ENCODE measurements at places on chromosomes 12 and 14.

DNA sequence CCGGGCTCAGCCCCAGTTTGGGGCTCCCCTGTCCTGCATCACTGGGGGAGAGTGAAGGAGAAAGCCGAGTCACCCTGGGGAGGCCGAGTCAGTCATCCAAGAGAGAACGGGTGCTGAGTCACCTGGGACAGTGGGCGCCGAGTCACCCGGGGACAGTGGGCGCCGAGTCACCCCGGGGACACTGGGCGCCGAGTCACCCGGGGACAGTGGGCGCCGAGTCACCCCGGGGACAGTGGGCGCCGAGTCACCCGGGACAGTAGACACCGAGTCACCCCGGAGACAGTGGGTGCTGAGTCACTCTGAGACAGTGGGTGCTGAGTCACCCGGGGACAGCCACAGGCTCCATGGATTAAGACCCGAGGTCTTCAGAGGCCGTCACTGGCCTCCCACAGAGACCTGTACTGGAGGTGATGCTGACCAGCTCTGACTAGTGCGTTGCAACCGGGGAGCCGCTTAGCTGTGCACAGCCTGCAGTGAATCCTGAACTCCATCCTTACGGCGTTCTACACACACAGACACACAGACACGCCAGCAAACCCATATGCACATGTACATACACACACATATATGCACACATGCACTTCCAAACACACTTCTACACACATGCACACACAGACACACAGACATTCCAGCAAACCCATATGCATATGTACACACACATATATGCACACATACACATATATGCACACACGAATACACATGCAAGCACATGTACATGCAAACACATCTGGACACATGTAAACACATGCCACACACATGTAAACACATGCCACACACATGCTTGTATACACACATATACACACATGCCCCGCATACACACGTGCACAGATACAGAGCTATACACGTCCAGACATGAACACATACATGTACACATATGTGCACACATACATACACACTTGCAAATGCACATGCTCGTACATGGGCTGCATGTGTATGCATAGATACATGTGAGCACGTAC is 64.9 kb upstream of the GALNT9 start:
- peak; percentile 89 for ATAC-seq

DNA sequence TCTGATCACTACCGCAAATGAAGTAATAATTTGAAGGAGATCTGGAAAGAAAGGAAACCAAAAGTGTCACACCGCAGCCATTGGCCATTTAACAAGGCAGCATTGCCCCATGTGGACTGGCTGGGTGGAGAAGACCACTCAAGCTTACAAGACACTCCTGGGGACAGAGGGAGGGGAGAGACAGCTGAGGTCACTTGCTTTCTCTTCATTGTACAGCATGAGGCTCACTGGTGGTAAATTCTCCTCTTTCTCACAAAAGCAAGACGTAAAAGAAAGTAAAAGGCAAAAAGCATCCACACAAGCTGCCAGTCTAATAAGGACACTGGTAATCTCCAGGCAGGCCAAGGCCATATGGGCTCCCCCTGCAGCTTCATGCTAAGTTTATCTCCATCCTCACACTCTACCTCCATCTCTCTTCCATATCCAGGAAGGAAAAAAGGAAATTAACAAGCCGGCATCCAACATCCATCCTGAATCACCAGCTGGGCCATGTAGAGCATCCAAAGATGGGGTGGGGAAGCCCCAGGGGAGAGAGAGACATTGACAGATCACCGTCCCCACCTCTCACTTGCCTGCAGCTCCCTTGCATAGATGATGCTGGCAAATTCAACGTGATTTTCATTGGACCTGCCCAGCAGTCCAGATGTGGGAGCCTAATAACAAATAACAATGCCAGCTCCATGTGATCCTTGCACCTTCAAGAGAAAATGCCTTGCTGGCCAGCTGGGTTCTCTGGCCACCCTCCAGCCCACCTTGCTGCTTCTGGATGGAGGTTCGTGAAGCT is 100.6 kb downstream of the DPF3 start:
- no peak for ATAC-seq

GRCh38 chr12:40502322-40502721 is 189.9 kb upstream of the CNTN1 start:
- no peak for ATAC-seq

DNA sequence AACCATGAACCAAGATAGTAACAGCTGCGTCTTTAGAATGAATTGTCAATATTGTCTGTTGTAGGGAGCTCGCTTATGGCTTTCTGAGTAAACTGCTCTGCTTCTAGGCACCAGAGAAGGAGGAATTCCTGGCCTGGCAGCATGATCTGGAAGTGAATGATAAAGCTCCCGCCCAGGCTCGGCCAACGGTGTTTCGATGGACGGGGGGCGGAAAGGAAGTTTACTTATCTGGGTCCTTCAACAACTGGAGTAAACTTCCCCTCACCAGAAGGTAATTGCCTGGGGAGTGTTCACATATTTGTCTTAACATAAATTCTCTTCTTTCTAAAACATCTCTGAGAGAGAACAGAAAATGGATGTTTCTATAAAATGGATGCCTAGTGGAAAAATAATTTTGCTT is 4.3 kb downstream of the PRKAB1 start:
- no peak for ATAC-seq

DNA sequence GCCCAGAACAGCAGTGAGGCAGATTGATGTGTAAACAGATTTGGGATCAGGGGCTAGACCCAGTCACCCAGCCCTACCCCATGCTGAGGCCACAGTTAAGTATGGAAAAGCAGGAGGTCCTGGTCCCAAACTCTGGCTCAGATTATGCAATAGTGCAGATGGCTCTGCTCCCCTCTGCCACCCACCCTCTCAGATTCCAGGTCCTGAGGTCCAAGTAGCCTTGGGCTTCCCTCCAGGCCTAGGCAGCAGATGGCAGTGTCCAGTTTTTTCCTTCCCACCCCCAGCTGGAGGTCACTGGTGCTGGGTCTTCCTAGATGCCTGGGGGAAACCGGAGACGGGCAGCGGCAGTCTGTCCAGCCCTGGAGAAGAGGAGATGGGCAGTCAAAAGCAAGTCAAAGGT is 2.8 kb upstream of the DHH start:
- no peak for ATAC-seq

DNA sequence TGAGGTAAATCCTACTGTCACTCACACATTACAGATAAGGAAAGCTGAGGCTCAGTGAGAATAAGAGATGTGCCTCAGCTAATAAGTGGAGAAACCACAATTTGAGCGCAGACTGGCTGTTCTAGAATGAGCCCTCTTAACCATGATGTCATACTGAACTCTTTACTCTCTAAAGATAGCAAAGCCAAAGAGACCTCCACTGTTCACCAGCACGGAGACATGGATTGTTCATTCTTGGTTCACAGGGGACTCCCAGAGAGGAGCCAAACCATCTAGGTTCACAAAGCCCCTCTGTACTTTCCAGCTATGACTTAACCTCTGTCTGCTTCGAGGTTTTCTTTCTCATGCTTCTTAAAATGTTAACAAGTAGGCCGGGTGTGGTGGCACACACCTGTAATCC is 32.7 kb upstream of the YARS2 start:
- ATAC-seq = no peak

- ATAC-seq = no peak
Measured at GRCh38 chr14:96511146-96511545, 9.0 kb downstream of the PAPOLA start.

DNA sequence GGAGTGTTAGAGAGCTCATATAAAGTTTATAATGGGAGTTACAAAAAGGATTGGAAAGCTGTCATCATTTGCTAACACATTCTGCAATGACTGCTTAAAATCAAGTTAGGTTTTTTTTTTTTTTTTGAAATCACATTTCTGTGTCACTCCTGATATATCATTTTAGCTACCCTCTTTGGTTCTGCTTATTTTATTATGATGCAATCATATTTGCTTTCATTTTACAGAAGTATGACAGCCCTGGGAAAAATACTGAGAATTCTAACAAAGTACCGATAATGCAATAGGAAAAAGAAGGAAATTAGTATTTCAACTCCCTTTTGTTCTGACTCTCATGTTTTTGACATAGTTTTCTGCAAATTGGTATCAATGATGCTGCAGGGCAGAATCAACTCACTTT is 71.6 kb upstream of the MDGA2 start:
- no peak for ATAC-seq

DNA sequence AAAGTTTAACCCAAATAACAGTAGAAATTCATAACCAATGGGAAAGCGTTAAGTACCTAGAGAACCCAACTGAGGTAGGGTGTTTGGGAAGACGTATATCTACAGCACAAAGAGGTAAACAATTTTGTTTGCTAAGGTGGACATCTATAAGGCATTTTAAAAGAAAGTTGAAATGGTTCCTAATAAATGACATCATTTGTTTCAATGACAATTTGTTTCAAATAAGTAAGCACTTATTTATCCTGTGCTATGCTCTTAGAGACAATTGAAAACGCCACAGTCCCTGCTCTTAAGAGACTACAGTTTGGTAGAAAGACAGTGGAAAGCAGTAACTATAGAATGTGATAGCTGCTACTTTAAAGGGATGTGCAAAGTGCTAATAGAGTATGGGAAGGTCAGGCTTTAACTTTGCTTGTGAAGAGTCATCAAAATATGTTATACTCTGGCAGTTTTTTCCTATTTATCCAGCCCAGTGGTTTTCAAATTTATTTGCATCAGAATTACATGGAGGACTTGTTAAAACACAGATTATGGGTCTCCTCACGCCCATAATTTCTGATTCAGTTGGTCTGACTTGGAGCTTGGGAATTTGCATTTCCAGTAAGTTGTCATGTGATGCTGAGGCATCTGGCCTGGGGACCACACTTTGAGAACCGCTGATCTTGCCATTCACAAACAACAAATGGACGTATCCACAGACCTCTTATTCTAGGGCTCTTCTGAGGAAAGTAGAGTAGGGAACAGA is 19.6 kb upstream of the SMCO2 start:
- ATAC-seq = no peak

DNA sequence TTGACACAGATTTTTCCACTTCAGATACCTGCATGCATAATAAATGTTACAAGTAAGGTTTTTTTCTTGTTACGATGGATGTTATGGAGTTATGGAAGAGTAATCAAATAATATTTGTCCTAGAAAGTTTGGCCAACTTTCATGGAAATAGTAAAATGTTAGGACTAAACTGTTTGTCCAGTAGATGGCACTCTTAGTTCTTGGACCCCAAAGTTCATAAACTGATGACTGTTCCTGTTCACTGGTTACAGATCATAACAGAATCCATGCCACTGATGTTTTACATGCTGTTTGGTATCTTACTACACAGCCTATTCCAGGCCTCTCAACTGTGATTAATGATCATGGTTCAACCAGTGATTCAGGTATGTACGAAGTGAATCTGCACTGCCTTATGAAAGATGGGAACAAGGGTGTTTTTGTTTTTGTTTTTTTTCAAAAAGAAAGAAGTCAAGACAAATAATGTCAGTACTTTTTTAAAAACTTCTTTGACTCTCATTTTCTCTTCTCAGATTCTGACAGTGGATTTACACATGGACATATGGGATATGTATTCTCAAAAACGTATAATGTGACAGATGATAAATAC is 48.8 kb upstream of the SLCO1C1 start:
- no peak for ATAC-seq

GRCh38 chr12:122856999-122857671 is 21.9 kb downstream of the HIP1R start:
- ATAC-seq = no peak

Data from activated CD4-positive, CD25-positive, alpha-beta regulatory T cell treated with anti-CD3 and anti-CD28 coated beads, Interleukin-2, amount 50 U/mL, for 24 hours (primary cell).